NCI-H2171 (cell line): ENCODE measurements at places on chromosomes 3 and 15.
A peak's percentile ranks its signal among the peaks of the same experiment; 100 is the strongest.

GRCh38 chr3:141441381-141442364, 45.2 kb upstream of the RASA2 start:
- no peak for DNase-seq

DNA sequence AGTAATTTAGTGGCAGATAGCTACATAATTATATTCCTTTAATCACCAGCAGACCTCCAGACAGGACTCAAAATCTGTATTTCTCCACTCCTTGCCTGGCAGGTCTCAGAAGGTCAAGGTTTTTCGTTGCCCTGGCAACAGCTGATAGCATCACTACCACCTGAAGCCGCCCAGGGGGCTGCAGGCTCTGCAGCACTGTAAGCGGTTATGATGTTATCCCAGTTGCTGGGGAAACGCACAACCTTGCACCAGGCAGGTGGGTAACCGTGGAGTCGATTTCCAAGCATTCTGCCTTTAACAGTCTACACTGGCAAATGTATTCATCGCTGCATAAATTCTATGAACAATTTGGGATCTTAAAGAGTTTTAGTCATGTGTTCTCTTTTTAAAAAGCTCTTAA, 756.3 kb downstream of the NTRK3 start:
- DNase-seq: no peak

GRCh38 chr15:83289160-83289559, 4.7 kb upstream of the BNC1 start:
- DNase-seq: no peak

DNA sequence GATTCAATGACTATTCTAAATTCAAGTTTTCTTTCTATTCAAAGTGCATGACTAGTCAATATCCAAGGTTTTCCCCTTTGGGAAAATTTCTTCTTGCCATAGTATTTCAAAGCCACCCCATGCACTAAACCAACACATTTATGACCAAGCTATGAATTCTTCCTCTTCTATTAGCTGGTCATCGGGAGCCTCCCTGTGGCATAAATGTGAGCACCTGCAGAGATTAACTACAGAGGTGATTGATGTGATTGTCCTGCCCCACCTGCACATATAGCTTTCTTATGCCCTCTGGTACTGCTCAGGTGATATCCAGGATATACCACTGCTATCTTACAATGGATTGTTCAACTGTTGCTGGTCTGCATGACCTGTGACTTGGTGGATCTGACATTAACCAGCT, 694.9 kb downstream of the ZBBX start:
- DNase-seq: no peak

GRCh38 chr3:93924491-93924890, 49.2 kb downstream of the PROS1 start:
- no peak for DNase-seq

DNA sequence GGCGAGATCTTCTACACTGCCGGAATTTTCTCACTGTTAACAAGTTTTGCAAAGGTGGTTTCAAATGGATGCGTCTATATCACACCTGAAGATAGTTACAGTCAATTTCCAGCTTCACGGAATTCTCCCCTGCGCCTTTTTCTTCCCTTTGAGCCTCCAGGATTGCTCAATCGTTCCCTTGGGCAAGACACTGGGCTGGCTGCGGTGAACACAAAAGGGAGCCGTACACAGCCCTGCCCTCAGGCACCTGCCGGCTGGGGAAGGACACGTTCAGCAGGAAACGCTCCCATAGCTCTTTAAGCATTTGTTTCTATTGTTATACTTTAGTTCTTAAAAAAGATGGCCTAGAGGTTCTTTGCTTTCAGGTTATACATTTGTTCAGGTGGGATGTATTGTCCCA, 85.7 kb downstream of the C3orf70 start:
- DNase-seq: no peak

- no peak for DNase-seq
Observed at GRCh38 chr3:60610441-60611112, 640.7 kb downstream of the FHIT start.

- peak; percentile 51 for DNase-seq
Observed at GRCh38 chr3:124429129-124429815, 301.0 kb upstream of the UMPS start.

- no peak for DNase-seq
Observed at GRCh38 chr15:56667517-56667916, 65.8 kb downstream of the ZNF280D start.

- no peak for DNase-seq
Observed at GRCh38 chr3:192914848-192915247, 2.8 kb downstream of the MB21D2 start.

DNA sequence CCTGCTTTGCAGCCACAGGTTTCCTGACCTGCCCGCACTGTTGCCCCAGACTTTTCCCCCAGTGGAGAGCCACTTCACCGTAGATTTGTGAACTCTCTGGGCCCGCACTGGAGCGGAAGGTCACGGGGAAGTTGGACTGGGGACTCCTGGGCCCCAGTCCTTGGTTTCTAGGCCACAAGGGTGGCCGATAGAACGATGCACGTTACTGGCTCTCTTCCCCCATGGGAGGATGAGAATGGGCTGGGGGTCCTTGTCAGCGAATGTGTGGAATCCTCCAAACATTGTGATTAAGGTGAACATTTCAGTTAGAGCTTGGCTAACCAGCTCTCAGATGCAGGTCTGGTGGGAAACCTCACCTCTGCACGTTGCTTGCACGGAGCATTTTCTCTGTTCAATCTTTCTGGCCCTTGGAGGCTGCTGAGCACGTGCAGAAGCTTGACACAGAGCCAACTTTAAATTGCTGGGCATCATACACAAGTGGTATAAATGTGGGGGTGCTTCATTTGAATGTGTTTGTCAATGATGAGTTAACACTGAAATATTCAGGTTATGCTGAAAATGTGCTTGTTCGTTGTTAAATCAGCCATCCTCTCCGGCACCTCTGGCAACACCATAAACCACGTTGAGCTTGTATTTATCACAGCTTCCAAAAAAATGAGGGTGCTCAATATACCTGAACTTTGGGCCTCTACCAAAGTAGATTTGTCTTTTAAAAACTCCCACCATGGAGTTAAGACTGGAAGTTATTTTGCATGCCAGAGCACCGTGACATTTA, 976 bp downstream of the DIS3L start:
- peak; percentile 41 for DNase-seq

- no peak for DNase-seq
Observed at GRCh38 chr3:86995537-86995936, 4.6 kb upstream of the VGLL3 start.

- no peak for DNase-seq
Observed at GRCh38 chr15:69515926-69516325, 63.3 kb downstream of the RPLP1 start.
